ENCODE measurements at places on chromosomes 6 and 20.

- no peak for DNase-seq
Measured at GRCh38 chr6:24887545-24888140, 48.1 kb downstream of the RIPOR2 start.

GRCh38 chr6:14693301-14694192 is 552.3 kb upstream of the JARID2 start:
- no peak for DNase-seq

- no peak for DNase-seq
Measured at GRCh38 chr20:17287503-17287902, 60.7 kb downstream of the PCSK2 start.

- DNase-seq = no peak
Measured at GRCh38 chr6:158018041-158018771, 36.5 kb downstream of the SYNJ2 start.

DNA sequence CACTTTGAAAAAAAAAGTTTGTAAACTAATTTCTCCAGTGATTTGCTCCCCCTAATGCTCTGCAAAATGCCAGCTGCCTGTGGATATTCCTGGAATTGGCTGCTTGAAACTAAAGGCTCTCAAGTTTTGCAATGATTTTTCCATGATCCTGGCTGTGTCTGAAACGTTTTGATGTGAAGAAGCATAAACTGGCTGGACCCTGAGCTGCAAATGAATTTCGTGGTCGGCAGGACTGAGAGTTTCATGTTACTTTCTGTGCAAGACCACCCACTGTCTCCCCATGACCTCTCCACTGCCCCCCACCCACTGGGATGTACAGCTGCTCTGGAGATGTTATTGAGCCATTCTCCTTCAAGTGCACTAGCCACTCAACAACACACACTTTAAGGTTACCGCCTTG is 171.3 kb upstream of the SSTR4 start:
- no peak for DNase-seq

DNA sequence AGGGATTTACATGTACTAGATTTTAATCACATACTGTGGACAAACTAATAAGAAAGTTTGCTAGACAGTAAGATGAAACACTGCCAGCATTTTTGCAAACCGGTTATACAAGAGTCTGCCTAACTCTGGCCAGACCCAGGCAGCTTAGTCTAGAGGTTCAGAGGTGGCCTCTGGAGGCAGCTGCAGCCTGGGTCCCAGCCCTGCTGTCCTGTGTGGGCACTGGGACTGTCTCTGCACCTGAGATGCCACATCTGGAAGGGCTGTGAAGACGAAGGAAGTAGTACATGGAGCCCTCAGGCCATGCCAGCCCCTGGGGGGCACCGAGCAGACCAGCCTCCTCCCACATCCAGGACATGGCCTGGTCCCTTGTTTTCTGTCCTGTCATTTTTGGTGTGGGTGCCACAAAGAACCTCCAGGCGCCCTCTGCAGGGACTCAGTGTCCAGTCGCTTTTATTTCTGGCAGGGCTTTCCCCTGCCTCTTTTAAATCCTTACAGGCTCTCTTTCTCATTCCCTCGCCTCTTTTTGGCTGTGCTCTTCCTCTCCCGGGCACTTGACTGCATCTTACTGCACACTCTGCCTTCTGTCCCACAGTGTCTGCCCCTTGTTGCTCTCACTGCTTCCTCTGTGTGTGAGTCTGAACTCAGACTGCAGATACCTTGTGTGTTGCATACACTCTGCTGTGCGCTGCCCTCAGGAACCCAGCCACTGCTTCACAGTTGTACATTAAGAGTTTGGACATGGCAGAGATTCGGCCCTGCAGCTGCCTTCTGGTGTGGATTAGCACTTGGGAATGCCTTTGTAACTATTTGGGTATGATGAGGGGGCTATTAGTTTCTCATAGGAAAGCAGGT is 216.7 kb downstream of the ZDHHC14 start:
- peak; percentile 84 for DNase-seq

DNA sequence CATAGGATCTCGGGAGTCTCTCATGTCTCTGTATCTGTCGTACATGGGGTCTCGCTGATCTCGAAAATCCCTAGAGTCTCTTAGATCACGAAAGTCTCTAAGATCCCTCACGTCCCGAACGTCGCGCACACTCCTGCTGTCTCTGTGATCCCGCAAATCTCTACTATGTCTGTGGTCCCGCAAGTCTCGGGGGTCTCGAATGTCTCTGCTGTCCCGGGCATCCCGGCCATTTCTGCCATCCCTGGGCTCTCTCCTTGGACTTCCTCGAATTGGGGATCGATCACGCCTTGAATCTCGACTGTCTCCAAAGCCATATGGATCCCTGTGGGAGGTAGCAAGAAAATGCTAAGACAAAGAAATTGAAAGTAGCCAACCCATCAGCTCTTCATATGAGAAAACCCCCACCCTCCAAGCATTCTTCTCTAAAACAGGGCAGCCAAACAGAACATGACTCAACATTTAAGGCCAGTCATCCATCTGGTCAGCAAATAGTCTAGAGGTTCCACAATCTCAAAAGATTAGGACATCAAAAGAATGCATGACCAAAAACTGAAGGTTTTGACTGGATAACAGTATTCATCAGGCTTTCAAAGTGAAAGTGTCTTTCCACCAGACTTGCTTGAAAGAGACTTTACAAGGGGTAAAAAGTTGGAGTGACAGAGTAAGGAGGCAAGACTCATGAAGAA is 19.4 kb downstream of the NCOA5 start:
- no peak for DNase-seq

DNA sequence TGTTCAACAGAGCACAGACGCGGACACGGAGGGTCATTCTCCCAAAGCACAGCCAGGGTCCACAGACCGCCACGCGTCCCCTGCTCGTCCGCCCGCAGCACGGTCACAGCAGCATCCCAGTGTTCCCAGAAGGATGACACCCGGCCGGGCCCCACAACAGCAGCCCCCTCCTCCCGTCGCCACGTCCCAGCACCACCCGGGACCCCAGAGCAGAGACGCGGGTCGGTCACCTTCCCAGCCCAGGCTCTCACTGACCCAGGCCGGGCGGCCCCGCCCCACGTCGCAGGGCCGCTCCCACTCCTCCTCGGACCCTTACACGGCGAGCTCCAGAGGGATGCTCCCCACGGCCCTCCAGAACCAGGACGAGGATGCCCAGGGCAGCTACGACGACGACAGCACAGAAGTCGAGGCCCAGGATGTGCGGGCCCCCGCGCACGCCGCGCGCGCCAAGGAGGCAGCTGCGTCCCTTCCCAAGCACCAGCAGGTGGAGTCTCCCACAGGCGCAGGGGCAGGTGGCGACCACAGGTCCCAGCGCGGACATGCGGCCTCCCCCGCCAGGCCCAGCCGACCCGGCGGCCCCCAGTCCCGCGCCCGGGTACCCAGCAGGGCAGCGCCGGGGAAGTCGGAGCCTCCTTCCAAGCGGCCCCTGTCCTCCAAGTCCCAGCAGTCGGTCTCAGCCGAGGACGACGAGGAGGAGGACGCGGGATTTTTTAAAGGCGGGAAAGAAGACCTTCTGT is 64.3 kb downstream of the FNDC1 start:
- DNase-seq = no peak

GRCh38 chr20:58649288-58650180 is 1.5 kb upstream of the STX16 start:
- DNase-seq = no peak

DNA sequence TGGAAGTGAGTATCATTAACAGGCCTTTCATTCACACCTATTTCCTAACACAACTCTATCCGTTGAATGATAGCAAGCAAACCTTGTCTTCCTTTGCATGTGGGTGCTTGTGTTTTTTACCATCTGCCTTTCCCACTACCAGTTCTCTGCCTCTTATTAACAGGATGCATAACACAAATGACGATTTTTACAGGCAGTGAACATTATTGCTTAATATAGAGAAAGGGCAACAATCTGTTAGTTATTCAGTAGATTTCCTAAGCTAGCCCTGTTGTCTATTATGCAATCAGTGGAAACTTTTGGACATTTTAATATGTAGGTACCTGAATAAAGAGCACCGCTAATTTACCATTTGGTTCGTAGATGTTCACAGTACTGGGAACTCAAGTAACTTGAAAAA is 348.8 kb upstream of the PLCB4 start:
- DNase-seq = no peak

- peak; percentile 47 for DNase-seq
Measured at GRCh38 chr20:63138855-63139341, 77.0 kb downstream of the YTHDF1 start.

GRCh38 chr6:169224185-169224695 is 29.4 kb downstream of the THBS2 start:
- DNase-seq = peak; percentile 84

GRCh38 chr6:54071821-54072340 is 39.4 kb upstream of the MLIP start:
- DNase-seq = no peak

DNA sequence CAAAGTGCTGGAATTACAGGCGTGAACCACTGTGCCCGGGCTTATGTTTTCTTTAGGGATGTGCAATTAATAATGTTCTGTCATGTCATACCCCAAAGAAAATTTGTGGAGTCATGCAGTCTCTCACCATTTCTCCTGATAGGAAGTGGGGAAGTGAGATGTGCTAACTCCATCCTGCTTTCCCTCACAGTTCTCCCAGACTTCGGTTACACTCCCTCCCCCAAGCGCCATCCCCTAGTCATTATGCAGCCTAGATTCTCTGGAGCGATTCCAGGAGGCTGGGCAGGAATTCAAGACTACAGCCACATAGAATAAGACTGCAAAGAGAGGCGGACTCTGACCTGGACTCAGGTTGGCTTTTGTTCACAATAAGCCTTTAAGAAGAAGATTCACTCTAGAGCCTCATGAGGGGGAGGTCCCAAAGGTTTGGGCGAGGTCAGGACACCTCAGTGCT is 271.4 kb downstream of the ALDH8A1 start:
- no peak for DNase-seq

DNA sequence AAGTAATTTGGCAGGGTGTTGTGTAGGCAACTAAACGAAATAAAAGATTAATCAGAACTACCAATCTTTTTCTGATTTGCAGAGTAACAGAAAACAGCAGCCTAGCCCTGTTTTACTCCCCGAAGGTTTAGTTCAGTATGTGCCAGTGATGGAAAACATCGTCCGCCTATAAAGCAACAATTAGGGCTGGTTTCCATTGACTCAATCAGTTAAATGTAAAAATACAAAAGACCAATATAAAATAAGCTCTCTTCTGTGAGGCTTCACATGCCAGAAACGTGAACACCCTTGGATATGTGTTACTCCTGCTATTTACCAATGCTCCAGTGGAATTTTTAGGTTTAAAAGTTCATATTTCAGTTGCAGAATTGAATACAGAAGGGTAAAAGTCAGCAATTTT is 210.5 kb upstream of the RSPO3 start:
- no peak for DNase-seq

GRCh38 chr6:93407186-93407585 is 12.2 kb downstream of the EPHA7 start:
- DNase-seq = no peak

GRCh38 chr6:82875573-82876185 is 190.0 kb downstream of the UBE3D start:
- no peak for DNase-seq

DNA sequence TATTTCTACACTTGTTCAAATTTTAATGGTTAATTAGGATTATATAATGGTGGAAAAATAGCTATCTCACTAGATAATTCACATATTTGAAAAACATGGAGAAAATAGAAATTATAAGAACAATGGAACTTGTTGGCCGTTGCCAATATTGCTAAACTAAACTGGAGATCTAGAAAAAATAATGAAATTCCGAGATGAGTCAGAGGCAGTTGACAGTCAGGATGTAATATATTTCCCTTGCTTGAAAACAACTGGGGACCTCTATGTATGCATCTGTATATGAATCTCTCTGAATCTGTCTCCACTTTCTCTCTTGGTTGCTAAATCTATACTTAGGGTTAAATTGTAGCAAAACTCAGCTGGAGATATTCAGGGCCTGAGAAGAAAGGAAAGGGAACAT is 1108.2 kb upstream of the GJE1 start:
- DNase-seq = no peak

- no peak for DNase-seq
Measured at GRCh38 chr6:138336221-138336620, 41.5 kb upstream of the SMIM28 start.

GRCh38 chr6:44735630-44735963 is 348.1 kb downstream of the CDC5L start:
- DNase-seq = no peak

DNA sequence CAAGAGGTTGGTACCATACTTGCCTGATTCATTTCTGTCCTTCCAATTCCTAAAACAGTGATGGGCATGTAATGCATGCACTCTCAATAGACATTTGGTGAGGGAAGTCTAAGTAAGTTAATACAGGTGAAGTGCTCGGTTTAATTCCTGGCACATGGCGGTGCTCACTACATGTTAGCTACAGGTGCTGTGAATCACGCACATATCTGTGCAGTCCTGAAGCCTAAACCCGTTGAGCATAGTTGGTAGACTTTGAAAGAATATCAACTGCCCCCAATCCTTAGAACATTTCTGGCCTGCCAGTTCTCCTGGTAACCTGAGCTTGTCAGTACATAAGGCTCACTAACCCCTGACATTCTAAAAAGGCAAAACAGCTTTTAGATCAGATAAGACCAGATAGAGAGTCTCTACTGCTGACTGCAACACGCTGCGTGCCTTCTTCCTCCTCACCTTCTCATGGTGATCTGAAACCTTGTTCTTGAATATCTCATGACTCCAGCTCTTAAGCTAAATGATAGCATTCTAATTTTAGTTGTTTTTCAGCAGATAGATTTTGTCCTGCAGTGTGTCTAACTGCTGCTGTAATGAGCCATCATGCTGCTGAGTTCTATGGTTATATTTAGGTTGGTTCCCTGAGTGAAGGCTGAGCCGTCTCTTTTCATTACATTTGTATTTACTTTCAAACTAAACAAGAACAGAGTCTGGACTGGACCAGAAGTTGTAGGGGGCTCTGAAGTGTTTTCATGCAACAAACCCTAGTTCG is 328.5 kb upstream of the QKI start:
- no peak for DNase-seq

DNA sequence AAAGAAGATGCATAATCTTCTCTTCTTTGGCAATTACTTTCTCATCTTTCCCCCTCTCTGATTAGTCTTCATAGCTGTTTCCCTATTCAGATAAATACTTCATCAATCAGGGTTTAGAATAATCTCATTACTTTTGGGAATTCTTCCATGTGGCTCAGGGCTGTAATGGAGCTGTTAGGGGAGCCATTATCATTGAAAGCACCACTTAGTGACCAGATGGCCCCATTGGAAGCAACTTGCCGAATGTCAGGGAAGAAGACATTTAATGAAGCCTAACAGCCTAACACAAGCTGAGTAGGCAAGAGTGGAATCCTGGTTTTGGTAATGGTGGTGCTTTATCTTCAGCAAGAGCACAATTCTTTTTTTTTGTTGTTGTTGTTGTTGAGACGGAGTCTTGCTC is 45.0 kb downstream of the TIAM2 start:
- DNase-seq = no peak

GRCh38 chr6:43996618-43997344 is 130.5 kb downstream of the MRPL14 start:
- peak; percentile 29 for DNase-seq

All from posterior vena cava (tissue), 2 donors.